ENCODE measurements at places on chromosomes 6 and 20.

- no peak for DNase-seq
Measured at GRCh38 chr6:114007516-114007915, 36.6 kb upstream of the HDAC2 start.

GRCh38 chr6:159104931-159105330 lies 60.1 kb upstream of the TAGAP start:
- DNase-seq = no peak

- DNase-seq = no peak
Measured at GRCh38 chr20:31841928-31842327, 3.5 kb downstream of the FOXS1 start.

DNA sequence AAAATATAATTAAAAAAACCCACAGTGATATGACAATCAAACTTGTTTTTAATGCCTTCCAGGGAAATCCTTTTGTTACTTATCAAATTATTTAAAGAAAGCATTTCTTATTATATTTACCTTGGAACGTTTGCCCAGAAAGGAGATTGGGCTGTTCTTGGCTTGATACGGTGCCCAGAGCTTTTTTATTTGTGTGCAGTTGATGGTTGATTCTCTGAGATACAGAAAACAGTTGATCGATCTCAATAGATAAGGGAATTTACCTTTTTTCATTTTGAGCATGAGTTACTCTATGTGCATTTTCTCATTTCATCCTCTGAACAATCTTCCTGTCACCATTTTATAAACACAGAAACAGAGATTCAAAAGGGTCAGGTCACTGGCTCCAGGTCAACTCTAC lies 72.5 kb upstream of the NEDD9 start:
- DNase-seq = no peak

- no peak for DNase-seq
Measured at GRCh38 chr20:34954904-34955230, 739 bp downstream of the GSS start.

GRCh38 chr20:52766645-52767435 lies 205.3 kb upstream of the TSHZ2 start:
- no peak for DNase-seq

DNA sequence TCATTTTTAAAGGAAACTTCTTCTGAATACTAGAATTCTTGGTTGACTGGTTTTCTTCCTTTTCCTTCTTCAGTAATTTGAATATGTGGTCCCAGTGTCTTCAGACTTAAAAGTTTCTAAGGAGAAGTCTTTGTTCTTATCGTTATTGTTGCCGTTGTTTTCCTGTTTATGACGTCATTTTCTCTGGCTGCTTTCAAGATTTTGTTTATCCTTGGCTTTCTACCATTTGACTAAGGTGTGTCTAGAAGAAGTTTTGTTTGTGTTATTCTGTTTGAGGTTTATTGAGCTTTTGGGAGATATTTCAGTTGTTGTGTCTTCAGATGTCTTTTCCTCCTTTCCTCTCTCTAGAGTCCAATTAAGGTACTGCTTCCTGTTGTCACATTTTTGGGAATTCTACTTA lies 24.5 kb downstream of the CDYL start:
- DNase-seq = no peak

DNA sequence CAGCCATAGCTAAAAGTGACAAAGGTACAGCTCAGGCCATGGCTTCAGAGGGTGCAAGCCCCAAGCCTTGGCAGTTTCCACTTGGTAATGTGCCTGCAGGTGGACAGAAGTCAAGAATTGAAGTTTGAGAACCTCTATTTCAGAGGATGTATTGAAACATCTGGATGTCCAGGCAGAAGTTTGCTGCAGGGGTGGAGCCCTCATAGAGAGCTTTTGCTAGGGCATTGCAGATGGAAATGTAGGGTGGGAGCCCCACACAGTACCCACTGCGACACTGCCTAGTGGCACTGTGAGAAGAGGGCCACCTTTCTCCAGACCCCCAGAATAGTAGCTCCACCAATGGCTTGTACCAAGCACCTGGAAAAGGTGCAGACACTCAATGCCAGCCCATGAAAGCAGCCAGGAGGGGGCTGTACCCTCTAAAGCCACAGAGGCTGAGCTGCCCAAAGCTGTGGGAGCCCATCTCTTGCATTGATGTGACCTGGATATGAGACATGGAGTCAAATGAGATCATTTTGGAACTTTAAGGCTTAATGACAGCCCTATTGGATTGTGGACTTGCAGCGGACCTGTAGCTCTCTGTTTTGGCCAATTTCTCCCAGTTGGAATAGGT lies 1299.4 kb upstream of the MAP3K7 start:
- no peak for DNase-seq

- no peak for DNase-seq
Measured at GRCh38 chr20:20447196-20447595, 79.3 kb downstream of the INSM1 start.

DNA sequence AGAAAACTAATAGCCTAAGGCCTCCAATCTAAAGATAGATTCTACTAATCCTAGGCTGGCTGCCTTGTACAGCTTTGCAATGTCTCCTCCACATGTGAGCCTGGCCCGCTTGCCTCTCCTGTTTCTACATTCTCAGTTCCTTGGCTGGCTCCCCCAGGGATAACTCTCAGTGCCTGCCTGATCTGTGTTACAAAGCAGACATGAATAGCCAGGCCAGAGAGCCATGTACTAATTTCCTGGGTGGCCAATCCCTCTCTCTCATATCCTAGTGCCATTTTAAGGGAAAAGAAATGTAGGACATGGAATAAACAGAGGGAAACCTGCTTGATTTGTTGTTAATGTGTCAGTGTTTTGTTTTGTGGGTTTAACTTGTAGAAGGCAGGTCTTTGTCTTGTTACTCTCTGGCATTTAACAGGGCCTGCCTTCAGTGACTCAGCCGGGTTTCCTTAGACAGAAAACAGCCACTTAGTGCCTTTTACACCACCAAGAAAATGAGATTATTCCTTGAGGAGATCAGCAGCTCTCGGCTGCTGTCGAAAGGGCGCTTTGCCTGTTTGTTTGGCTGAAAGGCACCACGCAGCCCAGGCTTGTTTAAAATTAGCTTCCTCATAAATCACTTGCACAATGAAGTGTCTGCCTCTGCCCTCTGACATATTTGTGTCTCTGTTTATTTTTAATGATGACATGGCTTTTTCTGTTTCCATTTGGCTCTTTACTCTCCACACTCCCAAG lies 702.7 kb downstream of the MAFB start:
- DNase-seq = no peak

DNA sequence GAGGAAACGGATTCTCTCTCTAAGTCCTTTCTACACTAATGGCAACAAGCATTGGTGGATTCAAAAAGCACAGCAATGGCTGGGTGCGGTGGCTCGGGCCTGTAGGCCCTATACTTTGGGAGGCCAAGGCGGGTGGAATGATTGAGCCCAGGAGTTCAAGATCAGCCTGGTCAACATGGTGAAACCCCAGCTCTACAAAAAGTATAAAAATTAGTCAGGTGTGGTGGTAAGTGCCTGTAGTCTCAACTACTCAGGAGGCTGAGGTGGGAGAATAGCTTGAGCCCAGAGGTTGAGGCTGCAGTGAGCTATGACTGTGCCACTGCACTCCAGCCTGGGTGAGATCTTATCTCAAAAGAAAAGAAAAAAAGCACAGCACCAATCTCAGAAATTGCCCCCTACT lies 19.3 kb downstream of the PAQR8 start:
- DNase-seq = no peak

- DNase-seq = no peak
Measured at GRCh38 chr6:139515511-139515910, 141.1 kb upstream of the CITED2 start.

- no peak for DNase-seq
Measured at GRCh38 chr20:18943542-18943941, 130.0 kb downstream of the SCP2D1 start.

DNA sequence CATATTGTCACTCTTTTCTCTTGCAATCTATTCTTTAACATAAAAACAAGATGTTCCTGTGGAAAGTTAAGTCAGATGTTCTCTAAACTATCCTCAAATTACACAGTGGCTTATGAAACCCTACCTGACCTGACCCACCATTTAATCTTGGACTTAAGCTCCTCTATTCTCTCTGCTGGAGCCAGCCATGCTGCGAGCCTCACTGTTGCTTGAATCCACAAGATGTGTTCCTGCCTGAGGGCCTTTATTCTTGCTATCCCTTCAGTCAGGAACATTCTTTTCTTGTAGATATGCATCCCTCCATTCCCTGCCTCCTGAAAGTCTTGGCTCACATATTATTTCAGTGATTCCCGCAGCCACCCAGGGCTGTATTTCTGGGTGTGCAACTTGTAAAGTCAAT lies 283.2 kb downstream of the EPHA7 start:
- DNase-seq = no peak

DNA sequence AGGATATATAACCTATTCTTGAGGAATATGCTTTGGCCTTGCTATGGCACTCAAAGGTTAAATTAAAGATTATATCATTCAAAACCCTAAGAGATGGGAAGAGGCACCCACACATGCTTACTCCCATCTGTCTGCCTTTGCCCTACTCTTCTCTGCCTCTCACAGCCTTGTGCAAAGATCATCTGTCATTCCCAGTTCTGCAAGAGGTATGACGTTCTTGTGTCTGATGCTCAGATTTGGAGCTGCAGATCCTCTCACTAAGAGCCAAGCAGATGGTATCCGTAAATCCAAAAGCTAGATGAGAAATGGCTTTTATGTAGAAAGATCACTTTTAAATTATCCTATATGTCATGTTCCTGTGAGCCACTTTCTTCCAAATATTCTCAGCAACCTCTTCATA lies 112.0 kb downstream of the GPR63 start:
- DNase-seq = no peak

DNA sequence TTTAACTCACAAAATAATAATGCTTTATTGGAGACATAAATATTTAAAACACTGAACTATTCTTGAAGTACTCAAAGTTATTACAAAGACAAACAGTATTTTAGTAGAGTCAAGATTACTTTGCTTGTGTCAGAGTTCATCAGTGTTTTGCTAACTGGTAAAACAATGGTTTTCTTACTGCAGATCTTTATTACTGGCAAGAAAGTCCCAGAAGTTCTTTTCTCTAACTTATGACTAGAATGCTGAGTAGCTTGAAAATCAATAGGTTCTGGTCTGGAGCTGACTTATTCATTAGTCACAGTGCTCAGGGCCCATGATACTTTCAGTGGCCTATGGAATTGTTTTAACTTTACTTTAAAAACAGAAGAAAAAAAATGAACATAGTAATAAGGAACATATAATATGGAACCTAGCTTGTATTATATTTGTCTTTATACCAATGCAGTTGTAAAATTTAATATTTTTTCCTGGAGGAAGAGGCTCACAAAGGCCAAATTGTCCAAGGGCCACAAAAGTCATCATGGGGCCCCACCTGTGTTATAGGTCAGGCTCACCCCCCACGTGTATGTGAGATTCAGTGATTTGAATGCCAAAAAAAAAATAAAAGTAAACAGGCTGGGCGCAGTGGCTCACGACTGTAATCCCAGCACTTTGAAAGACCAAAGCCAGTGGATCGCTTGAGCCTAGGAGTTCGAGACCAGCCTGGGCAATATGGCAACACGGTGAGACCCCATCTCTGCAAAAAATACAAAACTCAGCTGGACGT lies 53.3 kb downstream of the PLEKHG1 start:
- DNase-seq = no peak

DNA sequence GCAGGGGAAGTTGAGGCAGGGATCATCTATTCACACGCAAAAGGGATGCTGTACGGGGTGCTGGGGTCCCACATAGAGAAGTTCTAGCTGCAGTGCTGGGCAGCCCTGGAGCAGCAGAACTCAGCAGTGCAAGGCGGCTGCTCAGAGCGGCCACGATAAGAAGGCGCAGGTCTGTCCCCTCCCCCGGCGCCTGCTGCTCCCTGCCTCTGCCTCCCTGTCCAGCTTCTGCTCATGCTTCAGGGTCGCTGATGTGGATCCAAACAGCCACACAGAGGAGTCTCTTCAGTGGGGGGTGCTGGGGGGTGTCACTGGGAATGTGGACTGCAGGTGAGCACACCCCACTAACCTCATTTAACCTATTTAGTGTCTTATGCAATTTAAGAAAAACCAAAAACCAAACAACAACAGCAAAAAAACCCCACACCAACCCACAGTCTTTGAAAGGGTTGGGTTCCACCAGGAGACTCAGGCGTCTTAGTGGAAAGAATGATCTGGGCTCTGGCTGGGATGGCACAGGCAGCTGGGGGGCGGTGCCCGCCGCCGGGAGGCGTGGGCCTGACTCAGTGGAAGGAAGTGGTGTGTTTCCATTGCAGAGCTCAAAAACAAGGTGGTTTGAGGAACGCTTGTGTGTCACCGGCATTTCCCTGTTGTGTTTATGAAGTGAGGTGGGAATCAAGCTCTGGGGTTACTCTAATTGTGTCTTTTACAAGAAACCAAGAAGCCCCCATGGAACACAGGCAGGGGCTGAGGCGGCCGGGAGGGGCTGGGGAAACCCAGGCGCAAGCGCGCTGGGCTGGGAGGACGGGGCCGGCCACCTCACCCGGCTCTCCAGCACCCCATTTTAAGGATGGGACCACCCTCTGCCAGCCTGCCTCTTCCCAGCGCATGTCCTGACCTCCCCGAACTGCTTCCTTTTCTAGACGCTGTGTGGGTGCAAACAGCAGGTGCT lies 55.1 kb downstream of the IRF4 start:
- DNase-seq = no peak

DNA sequence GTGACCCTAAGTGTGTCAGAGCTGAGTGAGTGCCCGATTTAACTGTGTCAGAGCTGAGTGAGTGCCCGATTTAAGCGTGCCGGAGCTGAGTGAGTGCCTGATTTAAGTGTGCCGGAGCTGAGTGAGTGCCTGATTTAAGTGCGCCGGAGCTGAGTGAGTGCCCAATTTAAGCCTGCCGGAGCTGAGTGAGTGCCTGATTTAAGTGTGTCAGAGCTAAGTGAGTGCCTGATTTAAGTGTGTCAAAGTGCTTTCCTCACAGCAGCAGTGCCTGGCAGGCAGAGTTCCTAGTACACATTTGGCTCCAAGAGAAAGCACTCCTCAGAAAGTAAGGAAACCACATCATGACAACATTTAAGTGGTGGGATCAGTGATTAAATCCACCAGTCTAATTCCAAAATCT lies 13.2 kb downstream of the SERAC1 start:
- DNase-seq = no peak

DNA sequence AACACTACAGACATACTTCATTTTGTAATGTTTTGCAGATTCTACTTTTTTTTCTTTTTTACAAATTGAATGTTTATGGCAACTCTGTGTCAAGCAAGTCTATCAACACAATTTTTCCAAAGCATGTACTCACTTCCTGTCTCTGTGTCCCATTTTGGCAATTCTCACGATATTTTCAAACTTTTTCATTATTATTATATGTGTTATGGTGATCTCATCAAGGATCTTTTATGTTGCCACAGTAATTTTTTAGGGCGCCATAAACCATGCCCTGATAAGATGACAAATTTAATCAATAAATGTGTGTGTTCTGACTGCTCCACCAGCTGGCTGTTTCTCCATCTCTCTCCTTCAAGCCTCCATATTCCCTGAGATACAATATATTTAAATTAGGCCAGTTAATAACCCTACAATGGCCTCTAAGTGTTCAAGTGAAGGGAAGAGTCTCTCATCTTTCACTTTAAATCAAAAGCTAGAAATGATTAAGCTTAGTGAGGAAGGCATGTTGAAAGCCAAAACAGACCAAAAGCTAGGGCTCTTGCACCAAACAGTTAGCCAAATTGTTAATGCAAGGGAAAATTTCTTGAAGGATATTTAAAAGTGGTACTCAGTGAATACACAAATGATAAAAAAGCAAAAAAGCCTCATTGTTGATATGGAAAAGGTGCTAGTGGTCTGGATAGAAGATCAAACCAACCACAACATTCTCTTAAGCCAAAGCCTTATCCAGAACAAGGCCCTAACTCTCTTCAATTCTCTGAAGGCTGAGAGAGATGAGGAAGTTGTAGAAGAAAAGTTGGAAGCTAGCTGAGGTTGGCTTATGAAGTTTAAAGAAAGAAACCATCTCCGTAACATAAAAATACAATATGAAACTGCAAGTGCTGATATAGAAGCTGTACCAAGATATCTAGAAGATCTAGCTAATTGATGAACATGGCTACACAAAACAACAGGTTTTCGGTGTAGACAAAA lies 194.4 kb upstream of the TAB2 start:
- no peak for DNase-seq

Measured in GM18507 (cell line).